ENCODE measurements at places on chromosomes 3 and 15. TPM values are rescaled to one million over a fixed set of nuclear protein-coding genes. Genes with fewer than 3 reads are reported as not detected.
A peak's percentile ranks its signal among the peaks of the same experiment; 100 is the strongest.

SERPINI2 gene
- not detected for total RNA-seq

ROPN1 gene
- not detected for total RNA-seq

GRCh38 chr3:177781686-177782161, 584.4 kb upstream of the TBL1XR1 start:
- no peak overlapping the region for H3K27ac ChIP-seq
- H3K36me3 ChIP-seq, result no peaks in the 10 kb centered on the region
- no peak overlapping the region for H3K4me3 ChIP-seq
- DNase-seq, result no peak
- H3K4me1 ChIP-seq, result peaks cover 22% of the 10 kb centered on the region

- H3K27ac ChIP-seq, result no peak overlapping the region
- H3K36me3 ChIP-seq, result no peaks in the 10 kb centered on the region
- H3K4me1 ChIP-seq, result no peaks in the 10 kb centered on the region
Measured at GRCh38 chr3:43865351-43865750, 174.6 kb downstream of the ABHD5 start.

DNA sequence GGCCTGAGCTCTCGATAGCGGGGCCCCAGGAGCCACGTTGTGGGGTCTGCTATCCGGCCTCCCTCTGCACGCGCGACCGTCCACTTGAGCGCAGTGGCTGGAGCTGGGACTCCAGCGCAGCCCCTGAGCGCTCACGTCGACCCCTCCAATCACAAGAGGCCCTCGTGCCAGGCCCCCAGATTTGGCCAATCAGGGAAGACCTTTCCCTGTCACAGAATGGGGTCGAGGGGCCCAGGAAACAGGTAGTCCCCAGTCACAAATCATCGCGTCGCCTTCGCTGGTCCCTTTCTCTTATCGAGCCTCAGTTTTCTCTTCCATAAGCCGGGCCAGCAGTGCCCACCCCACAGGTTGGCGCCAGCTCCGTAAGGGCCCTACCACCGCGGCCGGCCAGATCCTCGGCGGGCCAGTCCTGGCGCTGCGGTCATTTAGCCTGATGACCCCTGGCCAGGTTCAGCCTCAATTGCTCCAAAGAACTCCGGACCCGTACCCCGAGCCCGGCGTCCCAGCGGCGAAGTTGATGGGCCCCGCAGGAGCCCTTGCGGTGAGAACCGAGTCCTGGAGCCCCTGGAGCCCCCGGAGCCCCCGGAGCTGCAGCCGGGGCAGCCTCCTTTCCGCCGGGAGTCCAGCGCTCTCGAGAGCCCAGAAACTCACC, 435 bp downstream of the ALDH1L1 start:
- no peak overlapping the region for H3K4me3 ChIP-seq
- DNase-seq, result no peak
- peaks cover 47% of the 10 kb centered on the region for H3K27me3 ChIP-seq
- no peaks in the 10 kb centered on the region for H3K4me1 ChIP-seq

GRCh38 chr3:13844911-13845310, 35.0 kb downstream of the WNT7A start:
- H3K4me3 ChIP-seq, result no peak overlapping the region
- H3K36me3 ChIP-seq, result no peaks in the 10 kb centered on the region
- no peak for DNase-seq
- H3K27me3 ChIP-seq, result no peaks in the 10 kb centered on the region
- no peaks in the 10 kb centered on the region for H3K4me1 ChIP-seq

SERPINI1 gene
- total RNA-seq, result 2.9 TPM

DNA sequence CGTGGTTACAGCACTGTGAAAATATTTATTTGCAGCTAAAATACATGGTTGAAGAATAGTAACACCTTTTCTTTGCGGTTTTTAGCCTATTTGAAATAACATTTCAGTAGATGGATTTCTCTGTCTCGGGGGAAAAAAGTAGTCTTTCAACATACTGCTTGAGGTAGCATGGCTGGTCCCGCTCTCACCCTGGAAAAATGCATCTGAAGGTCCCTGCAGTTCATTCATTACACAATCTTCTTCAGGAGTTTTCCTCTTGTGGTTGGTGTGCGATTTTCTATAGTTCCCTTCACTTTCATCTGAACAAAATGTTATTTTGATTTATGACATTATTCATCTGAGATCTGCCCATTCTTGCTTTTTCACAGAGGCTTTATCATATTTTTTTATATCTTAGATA, 75.9 kb downstream of the STRIT1 start:
- no peaks in the 10 kb centered on the region for H3K36me3 ChIP-seq
- no peak overlapping the region for H3K4me3 ChIP-seq
- no peaks in the 10 kb centered on the region for H3K4me1 ChIP-seq
- DNase-seq, result no peak

DNA sequence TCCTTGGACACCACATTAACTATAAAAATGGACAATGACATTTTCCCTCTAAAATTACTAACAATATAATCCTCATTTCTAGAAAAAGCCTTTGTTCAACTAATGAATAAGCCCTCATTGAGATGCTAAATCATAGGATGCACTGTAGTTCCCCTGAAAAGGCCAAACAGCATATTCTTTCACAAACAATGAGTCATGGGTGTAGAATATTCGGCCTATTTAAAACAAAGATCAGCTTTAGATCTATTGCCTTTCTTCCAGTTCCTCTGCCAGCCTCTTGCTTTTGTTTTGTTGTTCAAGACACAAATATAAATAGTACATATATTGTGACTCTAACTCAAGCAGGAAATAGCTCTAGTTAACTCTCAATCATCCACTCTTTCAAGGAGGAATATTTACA, 82.5 kb downstream of the ADAM10 start:
- H3K27me3 ChIP-seq, result no peaks in the 10 kb centered on the region
- H3K36me3 ChIP-seq, result peaks cover 39% of the 10 kb centered on the region
- no peak for DNase-seq
- no peak overlapping the region for H3K27ac ChIP-seq
- no peak overlapping the region for H3K4me3 ChIP-seq
- H3K4me1 ChIP-seq, result peaks cover 3% of the 10 kb centered on the region

DGKG gene
- total RNA-seq, result 0.58 TPM

- no peak for DNase-seq
- H3K27ac ChIP-seq, result no peak overlapping the region
- peaks cover 14% of the 10 kb centered on the region for H3K4me1 ChIP-seq
Measured at GRCh38 chr15:71336671-71337070, 221.4 kb downstream of the THSD4 start.

- DNase-seq, result no peak
- peaks cover 10% of the 10 kb centered on the region for H3K4me1 ChIP-seq
- H3K27me3 ChIP-seq, result peaks cover 32% of the 10 kb centered on the region
Measured at GRCh38 chr3:39805650-39806049, 3.8 kb upstream of the MYRIP start.

DNA sequence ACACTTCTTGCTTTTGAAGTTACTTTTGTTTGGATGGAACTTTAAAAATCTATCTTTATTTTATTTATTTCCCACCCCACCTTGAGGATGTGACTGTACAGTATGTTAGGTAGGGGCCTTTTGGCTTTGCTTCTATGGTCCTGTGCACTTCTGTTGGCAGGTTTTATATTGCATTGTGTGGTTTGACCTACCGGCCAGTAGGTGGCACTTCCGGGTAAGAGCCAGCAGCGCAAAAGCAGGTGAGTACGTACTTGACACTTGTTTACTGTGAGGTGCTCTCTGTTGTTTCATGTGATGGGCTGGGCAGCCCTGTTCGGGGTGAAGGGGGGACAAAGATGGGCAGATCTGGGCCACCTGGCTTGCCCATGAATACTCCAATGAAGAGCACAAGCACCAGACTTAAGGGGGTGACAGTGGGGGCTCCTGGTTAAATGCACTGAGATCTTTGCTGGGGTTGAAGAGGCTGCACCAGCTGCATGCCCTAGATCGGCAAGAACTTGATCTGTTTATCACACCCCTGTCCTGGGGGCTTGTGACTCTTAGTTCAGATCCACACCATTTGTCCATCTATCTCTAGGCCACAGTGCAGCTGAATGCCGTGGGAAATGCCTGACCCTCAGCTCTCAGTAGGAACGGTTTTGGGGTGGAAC, 131.6 kb downstream of the NLGN1 start:
- no peak overlapping the region for H3K4me3 ChIP-seq
- no peaks in the 10 kb centered on the region for H3K4me1 ChIP-seq
- no peak overlapping the region for H3K27ac ChIP-seq
- no peak for DNase-seq
- no peaks in the 10 kb centered on the region for H3K36me3 ChIP-seq

- peaks cover 16% of the 10 kb centered on the region for H3K27me3 ChIP-seq
- no peak overlapping the region for H3K27ac ChIP-seq
- no peak for DNase-seq
- no peaks in the 10 kb centered on the region for H3K36me3 ChIP-seq
- H3K4me1 ChIP-seq, result peaks cover 11% of the 10 kb centered on the region
- H3K4me3 ChIP-seq, result no peak overlapping the region
Measured at GRCh38 chr3:134360046-134360445, 14.2 kb downstream of the AMOTL2 start.

PIERCE2 gene
- not detected for total RNA-seq

- peak; percentile 73 for DNase-seq
- H3K4me1 ChIP-seq, result peaks cover 64% of the 10 kb centered on the region
- H3K36me3 ChIP-seq, result peaks cover 31% of the 10 kb centered on the region
- peak overlapping the region; percentile 93 for H3K4me3 ChIP-seq
Measured at GRCh38 chr3:30607032-30607833, 832 bp downstream of the TGFBR2 start.

TM4SF1 gene
- total RNA-seq, result not detected

- H3K4me3 ChIP-seq, result no peak overlapping the region
- no peaks in the 10 kb centered on the region for H3K36me3 ChIP-seq
- peaks cover 13% of the 10 kb centered on the region for H3K4me1 ChIP-seq
- no peaks in the 10 kb centered on the region for H3K27me3 ChIP-seq
- DNase-seq, result no peak
Measured at GRCh38 chr15:63986185-63986680, 60.1 kb downstream of the DAPK2 start.

DNA sequence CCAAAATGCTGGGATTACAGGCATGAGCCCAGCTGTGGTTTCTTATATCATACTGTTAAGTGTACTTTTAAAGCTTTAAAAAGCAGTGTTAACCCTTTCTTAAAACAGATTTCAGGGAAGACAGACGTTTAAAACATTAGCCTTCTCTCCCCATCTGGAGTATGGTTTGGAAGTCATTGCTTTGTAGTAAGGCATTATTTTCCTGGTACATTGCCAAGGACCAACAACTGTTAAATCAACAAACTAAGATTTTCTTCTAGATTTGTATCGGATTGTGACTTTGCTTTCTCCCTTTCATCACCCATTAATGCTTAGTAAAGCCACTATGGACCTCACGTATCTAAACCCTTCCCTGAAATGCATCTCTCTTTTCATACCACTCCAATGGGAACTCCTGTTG, 50.5 kb downstream of the UBE2E1 start:
- DNase-seq, result no peak
- H3K27me3 ChIP-seq, result no peaks in the 10 kb centered on the region
- H3K4me1 ChIP-seq, result peaks cover 18% of the 10 kb centered on the region
- H3K36me3 ChIP-seq, result peaks cover 20% of the 10 kb centered on the region
- no peak overlapping the region for H3K4me3 ChIP-seq

ARHGAP31 gene
- total RNA-seq, result 4.5 TPM

HEG1 gene
- 27.7 TPM for total RNA-seq

DNAH12 gene
- 0.05 TPM for total RNA-seq
